ENCODE measurements at places on chromosomes 7 and 10.
A peak's percentile ranks its signal among the peaks of the same experiment; 100 is the strongest.

DNA sequence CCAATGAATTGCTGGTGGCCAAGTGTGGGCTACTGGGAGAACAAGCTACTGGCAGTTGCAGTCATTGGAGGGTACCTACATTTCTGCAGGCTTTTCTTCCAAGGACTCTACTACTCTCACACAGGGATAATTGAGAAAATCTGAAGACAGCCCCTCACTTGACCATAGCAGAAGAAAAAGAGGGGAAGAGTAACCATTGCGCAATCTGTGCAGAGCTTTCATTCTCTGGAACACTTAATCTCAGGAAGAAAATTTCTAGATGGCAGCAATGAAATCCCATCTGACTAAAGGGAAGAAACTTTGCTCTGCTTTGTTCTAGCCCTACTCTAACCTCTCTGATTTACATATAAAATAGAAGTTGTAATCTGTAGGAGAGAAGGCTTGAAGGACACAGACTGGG is 1239.6 kb upstream of the SORCS1 start:
- DNase-seq, result no peak

DNA sequence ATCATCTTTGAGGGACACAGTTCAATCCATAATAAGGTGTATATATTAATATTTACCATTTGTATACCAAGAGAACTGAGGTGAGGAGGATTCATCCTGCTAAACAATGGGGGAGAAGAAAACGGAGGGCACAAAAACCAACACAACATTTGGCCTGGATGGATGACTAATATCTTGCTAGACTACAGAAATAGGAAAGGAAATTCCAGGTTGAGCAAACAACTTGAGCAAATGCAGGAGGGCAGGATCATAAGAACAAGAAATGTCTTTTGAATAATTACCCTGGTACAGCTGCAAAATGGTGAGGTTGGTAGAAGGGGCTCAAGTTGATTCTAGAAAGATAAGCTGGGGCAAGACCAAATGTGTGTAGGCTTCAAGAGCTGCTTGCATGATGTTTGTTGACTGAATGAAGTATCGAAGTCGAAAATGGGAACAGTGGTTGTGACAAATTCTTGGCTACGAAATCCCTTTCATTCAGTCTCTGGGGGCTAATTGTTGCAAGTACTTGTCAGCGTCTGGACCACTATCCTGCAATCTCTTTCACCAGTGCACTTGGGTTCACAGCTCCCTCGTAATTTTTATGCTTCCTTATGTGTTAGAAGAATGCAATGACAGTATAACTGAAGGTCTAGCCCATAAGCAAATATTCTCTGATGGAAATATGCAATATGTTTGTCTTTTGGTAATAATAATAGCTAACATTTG is 176.2 kb downstream of the PTEN start:
- no peak for DNase-seq

- peak; percentile 73 for DNase-seq
These were observed 431.8 kb upstream of the MGMT start for GRCh38 chr10:129035052-129035827.

DNA sequence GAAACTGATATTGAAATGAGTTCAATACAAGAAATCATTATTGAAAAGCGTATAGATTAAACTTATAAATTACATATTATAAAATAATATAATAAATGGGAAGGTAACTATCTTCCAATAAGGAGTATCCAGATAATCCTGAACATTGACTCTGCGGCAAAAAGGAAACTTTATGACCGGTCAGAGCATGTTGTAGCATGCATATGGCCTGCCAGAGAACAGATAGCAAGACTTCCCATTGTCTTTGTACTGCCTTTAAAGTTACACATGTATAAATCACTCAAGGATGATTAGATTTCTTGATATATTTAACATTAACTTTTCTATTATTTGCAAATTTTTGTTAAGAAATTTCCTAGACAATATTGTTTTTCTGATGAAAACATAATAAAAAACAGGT is 56.2 kb upstream of the ETV1 start:
- DNase-seq, result no peak

- DNase-seq, result peak; percentile 17
These were observed 411.2 kb downstream of the GLRX3 start for GRCh38 chr10:130547368-130547767.

DNA sequence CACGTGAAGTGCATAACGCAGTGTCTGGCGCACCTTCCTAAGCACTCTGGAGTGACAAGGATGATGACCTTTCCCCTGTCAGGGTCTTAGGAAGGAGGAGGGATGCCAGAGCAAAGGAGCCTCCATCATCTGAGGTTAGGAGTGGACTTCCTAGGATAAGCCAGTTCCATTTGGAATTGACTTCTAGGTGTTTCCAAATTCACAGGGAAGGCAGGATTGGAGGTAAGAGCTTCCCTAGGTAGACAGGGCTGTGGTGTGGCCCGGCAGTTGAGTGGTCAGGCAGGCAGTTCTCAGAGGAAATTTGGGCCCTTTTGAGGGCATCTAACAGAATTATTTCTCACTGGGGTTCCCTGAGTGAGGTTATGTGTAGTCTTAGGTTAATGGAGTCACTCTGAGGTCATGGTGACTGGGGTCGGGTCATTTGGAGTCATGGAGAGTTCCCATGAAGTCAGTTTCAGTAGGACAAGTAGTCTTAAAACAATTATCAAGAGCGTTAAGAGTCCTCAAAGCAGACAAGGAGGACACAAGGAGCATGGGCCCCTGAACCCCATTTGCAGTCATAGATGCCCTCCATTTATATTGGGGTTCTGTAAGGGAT is 8.2 kb downstream of the PPIF start:
- DNase-seq, result peak; percentile 12

DNA sequence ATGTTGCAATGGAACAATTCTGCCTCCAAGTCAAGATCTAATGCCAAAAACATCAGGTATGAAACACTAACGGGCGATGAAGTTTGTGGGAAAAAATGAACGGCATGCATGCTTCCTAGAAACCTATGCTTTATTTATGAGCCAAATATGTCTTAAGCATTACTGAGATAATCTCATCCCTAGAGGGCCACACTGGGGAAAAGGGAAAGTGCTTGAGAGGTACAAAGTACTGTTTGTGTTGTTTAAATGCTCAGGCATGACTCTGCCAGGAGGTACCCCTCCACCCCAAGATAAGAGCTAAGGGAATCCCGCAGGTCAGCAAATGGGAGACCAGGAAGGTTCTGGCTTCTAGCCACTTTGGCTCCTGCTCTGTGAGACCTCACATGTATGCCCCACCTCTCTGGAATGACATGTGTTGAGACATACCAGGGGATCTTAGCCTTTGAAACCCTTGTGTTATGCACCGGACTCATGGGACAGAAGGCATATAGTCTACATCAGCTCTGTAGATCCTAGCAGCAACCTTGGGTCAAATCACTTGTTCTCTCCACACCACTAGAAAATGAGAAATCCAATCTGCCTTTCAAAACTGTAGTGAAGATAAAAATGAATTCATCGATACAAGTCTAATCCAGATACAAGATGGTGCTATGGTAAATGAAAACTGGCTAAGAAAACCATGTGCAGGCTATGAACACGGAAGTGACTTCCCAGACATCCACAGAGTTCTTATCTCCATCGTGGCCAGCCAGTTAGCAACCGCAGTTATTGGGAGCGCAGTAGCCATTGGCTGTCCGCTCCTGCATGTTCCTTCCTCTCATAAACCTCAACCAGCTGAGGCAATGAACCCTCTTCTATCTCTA is 61.0 kb downstream of the CREB3L2 start:
- no peak for DNase-seq

GRCh38 chr10:10865303-10865702 is 152.4 kb upstream of the CELF2 start:
- no peak for DNase-seq

GRCh38 chr7:16874066-16874465 is 7.7 kb downstream of the AGR3 start:
- DNase-seq, result no peak

DNA sequence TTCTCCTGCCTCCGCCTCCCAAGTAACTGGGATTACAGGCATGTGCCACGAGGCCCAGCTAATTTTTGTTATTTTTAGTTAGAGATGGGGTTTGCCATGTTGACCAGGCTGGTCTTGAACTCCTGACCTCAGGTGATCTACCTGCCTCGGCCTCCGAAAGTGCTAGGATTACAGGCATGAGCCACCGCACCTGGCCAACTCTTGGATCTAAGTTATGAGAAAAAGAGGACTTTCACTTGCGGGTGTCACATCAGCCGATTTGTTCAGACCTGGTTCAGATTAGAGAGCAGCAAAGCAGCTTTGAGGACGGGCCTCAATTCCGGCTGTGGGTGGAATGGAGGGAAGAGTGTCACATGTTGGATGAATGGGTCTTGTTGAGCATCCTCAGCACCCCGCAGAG is 61.0 kb upstream of the FGFR2 start:
- DNase-seq, result no peak

DNA sequence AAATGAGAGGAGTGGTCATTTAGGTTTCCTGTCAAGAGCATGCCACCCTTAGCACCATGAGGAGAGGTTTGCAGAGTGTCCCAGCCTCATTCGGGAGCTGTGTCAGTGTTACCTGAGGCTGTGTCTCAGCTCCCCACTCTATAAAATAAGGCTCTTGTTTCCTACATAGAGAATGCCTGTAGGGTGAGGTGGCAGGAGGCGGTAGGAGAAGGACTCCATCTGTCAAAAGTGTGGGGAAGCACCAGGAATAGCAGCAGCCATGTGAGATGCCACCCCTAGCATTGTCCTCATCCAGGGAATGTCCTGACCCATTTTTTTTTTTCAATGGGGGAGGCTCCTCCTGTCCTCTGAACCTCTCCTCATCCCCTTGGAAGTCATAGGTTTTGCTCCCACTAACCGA is 451.2 kb downstream of the PLXNA4 start:
- no peak for DNase-seq

- DNase-seq, result no peak
These were observed 50.8 kb downstream of the CH25H start for GRCh38 chr10:89156161-89156835.

DNA sequence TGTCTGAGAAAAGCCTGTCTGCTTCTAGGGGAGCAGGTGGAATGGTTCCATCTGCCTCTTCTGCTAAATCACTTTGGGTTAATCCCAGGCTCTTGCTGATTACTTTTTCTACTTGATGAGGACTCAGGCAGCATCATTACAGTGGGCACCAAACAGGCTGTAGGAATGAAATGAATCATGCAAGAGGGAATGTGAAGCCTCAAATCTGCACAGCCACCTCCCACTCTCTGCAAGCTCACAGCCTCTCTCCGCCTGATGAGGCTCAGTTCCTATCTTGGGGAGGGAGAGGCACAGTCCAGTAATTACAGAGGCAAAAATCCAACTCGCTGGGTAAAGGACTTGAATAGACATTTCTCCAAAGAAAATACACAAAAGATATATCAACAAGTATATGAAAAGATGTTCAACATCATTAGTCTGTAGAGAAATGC is 34.0 kb downstream of the HSPA12A start:
- DNase-seq, result no peak

GRCh38 chr7:64614812-64615211 is 51.1 kb upstream of the ZNF107 start:
- DNase-seq, result no peak

GRCh38 chr10:88618496-88618895 is 31.9 kb downstream of the LIPJ start:
- no peak for DNase-seq

DNA sequence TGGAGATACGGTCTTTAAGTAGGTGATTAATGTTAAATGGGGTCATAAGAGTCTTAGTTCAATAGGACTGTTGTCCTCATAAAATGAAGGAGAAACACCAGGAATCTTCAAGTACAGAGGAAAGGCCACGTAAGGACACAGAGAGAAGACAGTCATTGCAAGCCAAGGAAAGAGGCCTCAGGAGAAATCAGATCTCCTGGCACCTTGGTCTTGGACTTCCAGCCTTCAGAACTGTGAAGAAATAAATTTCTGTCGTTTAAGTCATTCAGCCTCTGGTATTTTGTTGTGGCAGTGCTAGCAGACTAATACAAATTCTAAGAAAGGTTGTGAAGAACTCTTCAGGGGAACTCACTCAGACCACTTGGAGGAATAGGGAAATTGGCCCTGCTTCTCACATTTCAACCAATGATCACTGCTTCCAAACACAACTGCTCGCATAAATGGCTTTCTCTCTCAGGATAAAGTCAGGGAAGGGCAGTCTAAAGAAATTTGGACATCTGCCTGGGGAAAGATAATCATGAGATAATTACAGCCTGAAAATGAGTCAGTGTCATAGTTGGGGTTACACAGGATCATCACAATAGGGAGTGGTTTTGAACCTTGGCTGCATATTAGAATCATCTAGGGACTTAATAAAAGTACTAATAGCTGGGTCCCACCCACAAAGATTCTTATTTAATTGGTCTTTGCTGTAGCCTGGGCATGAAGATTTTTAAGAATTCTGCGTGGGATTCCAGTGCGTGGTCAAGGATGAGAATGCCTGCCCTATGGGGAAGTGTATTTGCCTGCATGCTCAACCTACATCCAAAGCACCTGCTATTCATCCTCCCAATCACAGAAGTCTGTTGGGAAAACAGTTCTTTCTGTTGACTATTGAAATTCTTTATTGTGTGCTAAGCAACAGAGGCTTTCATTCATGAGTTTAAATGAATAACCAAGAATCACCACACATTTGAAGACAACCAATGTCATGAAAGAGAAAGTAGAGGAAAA is 310.6 kb upstream of the PLXDC2 start:
- no peak for DNase-seq

GRCh38 chr10:128156999-128157755 is 31.0 kb upstream of the MKI67 start:
- no peak for DNase-seq

GRCh38 chr7:102120666-102121195 is 165.9 kb upstream of the SH2B2 start:
- DNase-seq, result no peak

DNA sequence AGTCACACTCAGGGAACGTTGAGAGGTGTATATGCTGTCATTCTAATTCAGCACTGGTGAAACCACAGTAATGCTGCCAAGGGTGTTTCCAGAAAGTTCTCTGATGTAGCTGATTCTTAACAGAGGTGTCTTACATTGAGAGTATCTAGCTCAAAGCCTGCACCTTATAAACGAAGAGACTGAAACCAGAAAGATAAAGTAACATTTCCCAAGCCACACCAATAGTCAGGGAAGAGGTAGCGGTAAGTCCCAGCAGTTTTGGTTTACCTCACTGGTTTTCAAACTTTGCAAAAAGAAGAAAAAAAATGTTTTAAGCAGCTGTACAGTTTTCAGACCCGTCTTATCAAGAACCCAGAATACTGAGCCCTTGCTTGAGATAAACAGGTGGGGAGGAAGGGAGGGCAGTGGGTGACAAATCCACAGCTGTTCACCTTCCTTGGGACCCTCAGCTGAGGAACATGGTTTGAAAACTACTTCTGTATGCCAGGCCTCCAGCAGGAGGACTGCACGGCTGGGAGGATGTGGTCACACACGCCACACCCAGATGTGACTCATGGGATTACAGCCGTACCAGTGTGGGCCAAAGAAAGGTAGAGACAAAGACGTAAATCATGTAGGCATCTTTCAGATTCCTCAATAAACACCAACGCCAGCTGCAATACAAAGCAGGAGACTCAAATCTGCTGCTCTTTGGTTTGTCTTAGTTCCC is 63.9 kb upstream of the GSDME start:
- DNase-seq, result peak; percentile 92

All from hematopoietic multipotent progenitor cell treated with erythropoietin and hydrocortisone succinate and interleukin-3 and kit ligand, for 6 days (in vitro differentiated cells).